Thoracic aorta (tissue), 2 donors: ENCODE measurements at places on chromosomes 5 and 9.
A peak's percentile ranks its signal among the peaks of the same experiment; 100 is the strongest.

- H3K27me3 ChIP-seq = no peaks in the 10 kb centered on the region
- no peak overlapping the region for H3K27ac ChIP-seq
- no peaks in the 10 kb centered on the region for H3K36me3 ChIP-seq
- no peaks in the 10 kb centered on the region for H3K4me1 ChIP-seq
- no peak overlapping the region for H3K4me3 ChIP-seq
Measured at GRCh38 chr9:123248630-123249029, 19.8 kb downstream of the STRBP start.

GRCh38 chr5:169758886-169759285, 121.8 kb downstream of the DOCK2 start:
- H3K36me3 ChIP-seq = no peaks in the 10 kb centered on the region
- no peaks in the 10 kb centered on the region for H3K4me1 ChIP-seq
- no peak overlapping the region for H3K4me3 ChIP-seq
- H3K27ac ChIP-seq = no peak overlapping the region
- no peak for DNase-seq

DNA sequence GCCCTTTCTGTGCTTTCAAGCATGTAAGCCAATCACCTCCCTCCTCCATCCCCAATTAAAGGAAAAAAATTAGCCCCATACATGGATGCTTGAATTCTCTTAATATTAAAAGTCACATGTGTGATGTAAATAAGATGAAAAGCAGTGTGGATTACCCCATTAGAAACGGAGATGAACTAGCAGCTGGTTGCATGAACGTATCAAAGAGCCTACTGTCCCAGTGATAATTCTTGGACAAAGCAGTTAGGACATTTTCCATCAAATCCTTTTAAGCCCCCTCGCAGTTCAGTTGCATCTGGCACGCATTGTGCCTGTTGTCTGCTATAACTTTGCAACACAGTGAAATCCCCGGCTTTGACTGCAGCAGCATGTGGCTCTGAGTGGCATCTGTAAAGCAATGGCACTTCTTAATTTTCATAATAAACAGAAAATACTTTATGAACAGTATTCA, 285.6 kb downstream of the FBXL7 start:
- H3K4me1 ChIP-seq = peaks cover 9% of the 10 kb centered on the region
- DNase-seq = no peak
- H3K27ac ChIP-seq = no peak overlapping the region
- H3K27me3 ChIP-seq = no peaks in the 10 kb centered on the region
- H3K36me3 ChIP-seq = no peaks in the 10 kb centered on the region

- no peak overlapping the region for H3K27ac ChIP-seq
- no peak overlapping the region for H3K4me3 ChIP-seq
- H3K4me1 ChIP-seq = no peaks in the 10 kb centered on the region
- no peaks in the 10 kb centered on the region for H3K36me3 ChIP-seq
- DNase-seq = no peak
Measured at GRCh38 chr5:17620627-17621026, 10.4 kb downstream of the TAF11L12 start.

DNA sequence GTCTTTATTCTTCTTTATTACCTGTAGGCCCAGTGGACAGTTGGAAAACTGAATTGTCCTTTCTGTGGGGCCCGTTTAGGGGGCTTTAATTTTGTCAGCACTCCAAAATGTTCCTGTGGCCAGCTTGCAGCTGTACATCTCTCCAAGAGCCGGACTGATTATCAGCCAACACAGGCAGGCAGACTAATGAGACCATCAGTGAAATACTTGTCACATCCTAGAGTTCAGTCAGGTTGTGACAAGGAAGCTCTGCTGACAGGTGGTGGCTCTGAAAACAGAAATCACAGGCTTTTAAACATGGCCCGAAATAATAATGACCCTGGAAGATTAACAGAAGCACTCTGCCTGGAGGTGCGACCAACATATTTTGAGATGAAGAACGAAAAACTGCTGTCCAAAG, 47.9 kb downstream of the RNF180 start:
- H3K36me3 ChIP-seq = peaks cover 10% of the 10 kb centered on the region
- peaks cover 34% of the 10 kb centered on the region for H3K4me1 ChIP-seq
- no peaks in the 10 kb centered on the region for H3K27me3 ChIP-seq
- no peak overlapping the region for H3K27ac ChIP-seq
- no peak for DNase-seq
- H3K4me3 ChIP-seq = no peak overlapping the region

DNA sequence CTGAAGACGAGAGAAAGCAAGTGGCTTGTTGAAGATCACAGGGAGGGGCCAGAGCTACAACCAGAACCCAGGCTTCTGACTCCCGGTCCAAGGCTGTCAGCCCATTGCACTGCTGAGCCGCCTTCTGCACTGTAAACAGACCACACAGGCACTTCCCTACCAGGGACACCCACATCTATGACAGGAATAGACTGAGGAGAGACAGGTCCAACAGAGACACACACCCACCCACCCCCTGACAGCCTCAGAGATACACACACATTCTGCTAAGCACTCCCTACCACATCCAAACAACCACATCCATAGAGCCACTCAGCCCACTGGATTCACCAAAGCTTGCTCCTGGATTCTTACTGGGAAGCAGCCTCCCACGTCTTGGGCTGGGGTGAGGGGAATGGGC, 23.0 kb upstream of the MYORG start:
- DNase-seq = no peak
- no peaks in the 10 kb centered on the region for H3K4me1 ChIP-seq
- H3K27me3 ChIP-seq = no peaks in the 10 kb centered on the region
- H3K36me3 ChIP-seq = peaks cover 33% of the 10 kb centered on the region
- H3K4me3 ChIP-seq = no peak overlapping the region
- H3K27ac ChIP-seq = no peak overlapping the region

DNA sequence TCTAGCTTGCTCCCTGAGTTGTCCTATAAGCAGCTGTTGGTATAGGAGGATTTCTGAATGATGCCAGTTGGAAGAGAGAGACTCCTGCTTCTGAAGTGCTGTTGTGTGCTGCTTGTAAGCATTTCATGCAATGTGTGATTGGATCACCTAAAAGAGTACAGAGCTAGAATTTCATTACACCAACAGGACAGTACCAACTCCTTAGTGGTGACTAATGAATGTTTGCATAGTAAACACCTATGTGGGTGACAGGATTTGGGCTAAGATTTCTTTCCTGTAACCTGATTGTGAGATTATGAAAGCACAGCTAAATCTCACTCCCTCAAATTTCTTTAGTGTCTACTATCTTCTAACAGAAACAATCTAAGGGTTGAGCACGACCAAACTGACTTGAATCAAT, 67.0 kb downstream of the GCNT1 start:
- H3K36me3 ChIP-seq = no peaks in the 10 kb centered on the region
- no peaks in the 10 kb centered on the region for H3K4me1 ChIP-seq
- no peak overlapping the region for H3K27ac ChIP-seq
- no peak overlapping the region for H3K4me3 ChIP-seq
- H3K27me3 ChIP-seq = no peaks in the 10 kb centered on the region
- no peak for DNase-seq

DNA sequence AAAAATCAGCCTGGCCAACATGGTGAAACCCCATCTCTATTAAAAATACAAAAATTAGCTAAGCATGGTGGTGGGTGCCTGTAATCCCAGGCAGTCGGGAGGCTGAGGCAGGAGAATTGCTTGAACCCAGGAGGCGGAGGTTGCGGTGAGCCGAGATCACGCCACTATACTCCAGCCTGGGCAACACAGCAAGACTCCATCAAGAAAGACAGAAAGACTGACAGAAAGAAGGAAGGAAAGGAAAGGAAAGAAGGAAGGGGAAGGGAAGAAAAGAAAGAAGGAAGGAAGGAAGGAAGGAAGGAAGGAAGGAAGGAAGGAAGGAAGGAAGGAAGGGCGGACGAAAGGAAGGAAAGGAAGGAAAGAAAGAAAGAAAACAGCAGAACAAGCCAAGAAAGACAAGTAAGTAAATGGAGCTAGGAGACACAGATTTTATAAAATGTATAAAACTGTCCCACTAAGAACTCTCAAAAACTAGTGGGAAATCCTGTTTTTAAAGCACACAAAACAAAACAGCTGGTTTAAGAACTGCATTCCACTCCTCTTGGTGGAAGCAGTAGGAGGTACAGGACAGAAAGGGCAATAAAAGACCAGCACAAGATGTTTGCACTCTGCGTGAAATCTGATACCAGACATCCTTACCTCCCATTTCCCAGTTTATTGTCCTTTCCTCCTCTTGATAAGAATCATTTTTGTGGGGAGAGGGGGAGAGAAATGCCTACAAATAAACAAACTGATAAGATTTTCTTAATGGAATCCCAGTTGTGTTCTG, 46.7 kb downstream of the MYO10 start:
- DNase-seq = no peak
- H3K4me1 ChIP-seq = peaks cover 17% of the 10 kb centered on the region
- no peaks in the 10 kb centered on the region for H3K27me3 ChIP-seq

DNA sequence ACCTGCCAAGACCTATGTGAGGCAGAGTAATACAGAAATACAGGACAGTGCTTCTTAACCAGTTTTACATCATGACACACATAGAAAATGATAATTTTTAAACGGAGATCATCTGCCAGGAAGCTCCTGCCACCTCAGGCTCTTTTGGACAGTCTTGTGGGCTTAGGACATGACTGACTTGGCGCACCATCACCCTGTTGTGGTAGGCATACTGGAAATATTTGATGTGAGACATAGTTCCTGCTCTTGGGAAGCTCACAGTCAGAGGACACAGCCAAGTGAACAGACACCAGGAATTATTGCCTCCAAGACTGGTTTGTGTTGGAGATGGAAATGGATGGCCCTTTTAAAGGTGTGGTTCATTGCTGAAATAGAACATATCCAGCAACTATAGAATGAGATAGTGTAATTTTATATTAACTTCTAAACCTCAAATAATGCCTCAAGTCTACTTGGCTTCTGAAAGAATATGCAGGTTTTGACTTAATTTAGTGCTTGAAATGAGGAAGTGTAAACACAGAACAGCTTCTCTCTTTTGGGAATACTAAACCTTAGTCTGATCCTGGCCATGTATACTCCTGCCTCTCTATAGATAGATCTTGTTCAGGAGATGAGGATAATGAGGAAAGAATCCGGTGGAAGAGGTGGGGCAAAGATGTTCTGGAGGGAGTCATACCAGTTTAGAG, 19.7 kb downstream of the CPEB4 start:
- H3K36me3 ChIP-seq = peaks cover 9% of the 10 kb centered on the region
- peak overlapping the region; percentile 5 for H3K4me3 ChIP-seq
- no peaks in the 10 kb centered on the region for H3K27me3 ChIP-seq
- H3K4me1 ChIP-seq = peaks cover 38% of the 10 kb centered on the region

GRCh38 chr9:137728444-137729311, 109.9 kb downstream of the EHMT1 start:
- H3K27me3 ChIP-seq = no peaks in the 10 kb centered on the region
- peaks cover 2% of the 10 kb centered on the region for H3K4me1 ChIP-seq
- no peak overlapping the region for H3K27ac ChIP-seq
- no peak for DNase-seq
- H3K36me3 ChIP-seq = peaks cover 15% of the 10 kb centered on the region

DNA sequence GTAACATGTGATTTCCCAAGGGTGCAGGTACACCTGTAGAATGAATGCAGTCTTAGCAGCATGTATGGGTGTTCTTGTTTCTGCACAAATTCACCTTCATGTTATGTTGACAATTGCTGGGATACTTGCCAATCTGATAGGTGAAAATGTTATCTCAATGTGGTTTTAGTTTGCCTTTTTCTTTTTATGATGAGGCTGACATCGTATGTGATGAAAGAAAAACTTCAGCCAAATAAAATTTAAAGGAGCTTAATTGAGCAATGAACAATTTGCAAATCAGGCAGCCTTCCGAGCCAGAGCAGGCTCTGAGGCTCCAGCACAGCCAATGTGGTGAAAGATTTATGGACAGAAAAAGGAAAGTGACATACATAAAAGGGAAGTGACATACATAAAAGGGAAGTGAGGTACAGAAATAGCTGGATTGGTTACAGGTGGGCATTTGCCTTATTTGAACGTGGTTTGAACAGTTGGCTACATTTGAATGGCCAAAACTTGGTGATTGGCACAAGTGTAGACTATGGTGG, 10.5 kb downstream of the TAL2 start:
- H3K4me1 ChIP-seq = no peaks in the 10 kb centered on the region
- no peaks in the 10 kb centered on the region for H3K27me3 ChIP-seq
- no peak overlapping the region for H3K27ac ChIP-seq
- no peaks in the 10 kb centered on the region for H3K36me3 ChIP-seq
- no peak for DNase-seq

DNA sequence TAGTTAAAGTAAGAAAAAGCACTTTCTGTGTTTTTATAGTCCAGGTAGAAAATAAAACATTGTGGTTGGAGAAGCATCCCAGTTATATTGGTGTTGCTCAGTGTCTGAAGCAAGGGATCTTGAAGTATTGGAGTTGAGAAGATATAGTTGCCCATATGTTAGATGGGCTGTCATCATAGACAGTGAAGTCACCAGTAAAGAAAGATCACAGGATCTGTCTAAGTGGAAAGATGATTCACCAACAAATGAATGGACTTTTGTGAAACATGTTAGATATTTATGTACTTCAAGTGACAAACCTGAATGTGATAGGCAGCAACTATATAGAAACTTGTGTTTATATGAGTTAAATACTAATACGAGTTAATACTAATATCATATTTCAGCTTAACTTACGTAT, 11.7 kb downstream of the OGN start:
- H3K36me3 ChIP-seq = peaks cover 18% of the 10 kb centered on the region
- H3K4me3 ChIP-seq = no peak overlapping the region
- no peak for DNase-seq
- peaks cover 13% of the 10 kb centered on the region for H3K4me1 ChIP-seq
- no peaks in the 10 kb centered on the region for H3K27me3 ChIP-seq
- H3K27ac ChIP-seq = peak overlapping the region; percentile 37

DNA sequence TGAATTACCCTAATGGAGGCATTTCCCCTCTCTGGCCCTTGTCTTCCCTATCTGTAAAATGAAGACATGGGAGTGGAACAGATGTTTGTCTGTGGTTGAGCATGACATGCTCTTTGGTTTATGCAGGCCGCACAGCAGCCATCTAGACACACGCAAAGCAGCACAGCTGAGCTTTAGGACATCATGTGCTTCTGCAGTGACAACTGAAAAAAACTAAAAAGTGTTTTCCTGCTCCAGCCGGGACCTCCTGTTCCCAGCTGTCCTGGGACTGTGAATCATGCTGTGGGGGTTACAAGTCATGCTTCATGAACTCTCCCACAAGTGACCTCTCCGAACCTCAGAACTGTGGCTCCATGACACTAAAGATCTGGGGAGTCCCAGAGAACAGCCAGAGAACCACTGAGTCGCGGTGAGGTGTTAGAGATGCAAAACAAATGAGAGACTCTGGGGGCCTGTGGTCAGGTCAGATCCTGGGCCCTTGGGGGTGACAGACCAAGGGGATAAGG, 1.7 kb downstream of the SMIM3 start:
- no peaks in the 10 kb centered on the region for H3K36me3 ChIP-seq
- peak overlapping the region; percentile 89 for H3K4me3 ChIP-seq

DNA sequence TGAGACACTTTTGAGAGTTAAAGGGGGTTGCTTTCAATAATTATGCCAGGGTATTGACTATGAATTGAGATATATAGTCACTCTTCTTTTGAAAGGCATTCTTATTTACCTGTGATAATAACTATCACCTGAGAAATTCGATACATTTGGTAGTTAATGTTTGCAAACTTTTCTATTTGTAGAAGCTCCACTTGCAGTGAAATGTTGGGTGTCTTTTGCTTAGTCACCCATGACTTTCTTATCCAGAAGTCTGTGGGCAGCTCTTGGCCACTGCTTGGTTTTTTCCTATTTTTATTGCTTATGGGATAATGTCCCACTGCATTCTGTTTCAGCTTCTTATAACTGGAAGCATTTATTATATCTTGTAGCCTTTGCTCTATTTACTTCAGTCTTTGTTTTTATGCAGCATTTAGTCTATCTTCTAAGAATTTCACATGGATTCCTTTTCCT, 3.9 kb downstream of the MACIR start:
- no peak for DNase-seq
- H3K4me3 ChIP-seq = no peak overlapping the region
- H3K27ac ChIP-seq = no peak overlapping the region
- H3K27me3 ChIP-seq = no peaks in the 10 kb centered on the region

- no peak overlapping the region for H3K4me3 ChIP-seq
- no peaks in the 10 kb centered on the region for H3K36me3 ChIP-seq
- H3K4me1 ChIP-seq = no peaks in the 10 kb centered on the region
- no peaks in the 10 kb centered on the region for H3K27me3 ChIP-seq
- DNase-seq = no peak
Measured at GRCh38 chr5:86565197-86565789, 52.4 kb upstream of the COX7C start.
